ENCODE measurements at places on chromosomes 13 and 19. TPM values are rescaled to one million over a fixed set of nuclear protein-coding genes. Genes with fewer than 3 reads are reported as not detected.

DNA sequence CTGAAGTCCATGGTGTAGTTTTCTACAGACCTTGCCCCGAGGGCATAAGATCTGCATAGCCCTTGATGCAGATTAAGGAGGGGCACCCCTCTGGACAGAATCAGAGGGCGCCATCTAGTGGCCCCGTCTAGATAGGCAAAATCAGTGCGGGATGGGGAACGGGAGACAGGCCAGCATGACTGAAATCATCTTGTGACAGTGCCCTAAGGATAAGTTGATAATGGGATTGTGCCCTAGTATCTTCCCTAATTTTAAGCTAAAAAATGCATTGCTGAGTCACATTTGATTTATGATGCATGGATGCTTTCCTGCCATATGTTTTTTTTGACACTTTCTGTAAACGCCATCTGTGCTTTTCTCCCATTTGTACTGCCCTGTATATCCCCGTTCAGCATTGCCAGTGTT is 19.0 kb upstream of the GPI start:
- no peak for DNase-seq

- DNase-seq = no peak
Observed at GRCh38 chr13:55613429-55614187, 1527.1 kb upstream of the PRR20A start.

- no peak for DNase-seq
Observed at GRCh38 chr13:46586751-46587514, 34.0 kb downstream of the LRCH1 start.

CDX2 gene
- 0.33 TPM for total RNA-seq

DAND5 gene
- total RNA-seq = not detected

CDKN2D gene
- total RNA-seq = 5.3 TPM

DNA sequence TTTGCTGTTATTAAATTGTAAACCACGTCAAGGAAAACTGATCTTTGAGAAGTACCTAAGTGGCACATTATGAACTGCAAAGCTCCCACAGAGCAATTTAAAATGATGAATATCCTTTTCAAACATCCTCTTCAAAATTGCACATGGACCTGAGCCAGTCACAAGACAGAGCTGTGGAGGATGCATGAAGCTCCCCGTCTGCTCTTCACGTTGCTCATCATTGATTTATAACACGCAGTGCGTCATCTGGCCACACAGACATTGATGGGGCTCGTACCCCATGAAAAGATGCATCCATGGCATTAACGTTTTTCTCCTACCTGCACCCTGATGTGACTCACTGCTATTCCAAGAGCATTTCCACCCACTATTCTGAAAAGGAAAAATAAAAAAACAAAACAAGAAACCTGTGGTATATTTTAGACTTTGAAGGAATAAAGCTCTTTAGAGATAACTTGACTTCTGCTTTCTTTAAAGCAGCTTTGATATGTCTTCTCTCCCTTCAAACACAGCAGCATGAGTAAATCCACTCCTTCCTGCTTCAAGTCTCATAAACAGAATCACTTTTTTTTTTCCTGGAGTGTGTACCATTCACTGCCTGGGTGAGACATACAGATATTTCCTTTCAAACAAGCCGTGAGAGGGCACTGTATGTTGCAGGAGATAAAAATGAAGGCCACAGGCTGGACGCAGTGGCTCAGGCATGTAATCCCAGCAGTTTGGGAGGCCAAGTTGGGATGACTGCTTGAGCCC is 7.2 kb upstream of the SERTM1 start:
- no peak for DNase-seq
